Uterus (tissue), 4 donors: ENCODE measurements at places on chromosomes 16 and 17. TPM values are rescaled to one million over a fixed set of nuclear protein-coding genes. Genes with fewer than 3 reads are reported as not detected.
A peak's percentile ranks its signal among the peaks of the same experiment; 100 is the strongest.

Gene ZNF286A
- total RNA-seq, result 5.6 TPM

Gene CA5A
- not detected for total RNA-seq

Gene ASPHD1
- total RNA-seq, result 1.0 TPM

Gene ARL5C
- total RNA-seq, result not detected

Gene MMP15
- total RNA-seq, result 12.5 TPM

Gene IRX5
- 0.49 TPM for total RNA-seq

Gene RDM1
- total RNA-seq, result not detected

Gene TMC7
- 1.7 TPM for total RNA-seq

Gene TOM1L1
- total RNA-seq, result 21.5 TPM

Gene GNG13
- total RNA-seq, result not detected

- H3K4me1 ChIP-seq, result no peaks in the 10 kb centered on the region
- H3K4me3 ChIP-seq, result no peak overlapping the region
- H3K27me3 ChIP-seq, result no peaks in the 10 kb centered on the region
- no peaks in the 10 kb centered on the region for H3K36me3 ChIP-seq
Observed at GRCh38 chr16:10738231-10739077, 5.2 kb upstream of the NUBP1 start.

- no peaks in the 10 kb centered on the region for H3K27me3 ChIP-seq
- H3K4me3 ChIP-seq, result no peak overlapping the region
- DNase-seq, result no peak
- peak overlapping the region; percentile 79 for H3K27ac ChIP-seq
- no peaks in the 10 kb centered on the region for H3K36me3 ChIP-seq
- H3K4me1 ChIP-seq, result no peaks in the 10 kb centered on the region
Observed at GRCh38 chr17:35064516-35065215, 1.2 kb upstream of the RFFL start.

- no peaks in the 10 kb centered on the region for H3K36me3 ChIP-seq
- H3K4me1 ChIP-seq, result no peaks in the 10 kb centered on the region
- no peaks in the 10 kb centered on the region for H3K27me3 ChIP-seq
Observed at GRCh38 chr16:80614908-80615671, 74.3 kb downstream of the DYNLRB2 start.

GRCh38 chr16:85422632-85423550 is 190.2 kb upstream of the GSE1 start:
- no peak overlapping the region for H3K4me3 ChIP-seq
- H3K27ac ChIP-seq, result no peak overlapping the region
- DNase-seq, result peak; percentile 20
- H3K4me1 ChIP-seq, result no peaks in the 10 kb centered on the region
- no peaks in the 10 kb centered on the region for H3K36me3 ChIP-seq

DNA sequence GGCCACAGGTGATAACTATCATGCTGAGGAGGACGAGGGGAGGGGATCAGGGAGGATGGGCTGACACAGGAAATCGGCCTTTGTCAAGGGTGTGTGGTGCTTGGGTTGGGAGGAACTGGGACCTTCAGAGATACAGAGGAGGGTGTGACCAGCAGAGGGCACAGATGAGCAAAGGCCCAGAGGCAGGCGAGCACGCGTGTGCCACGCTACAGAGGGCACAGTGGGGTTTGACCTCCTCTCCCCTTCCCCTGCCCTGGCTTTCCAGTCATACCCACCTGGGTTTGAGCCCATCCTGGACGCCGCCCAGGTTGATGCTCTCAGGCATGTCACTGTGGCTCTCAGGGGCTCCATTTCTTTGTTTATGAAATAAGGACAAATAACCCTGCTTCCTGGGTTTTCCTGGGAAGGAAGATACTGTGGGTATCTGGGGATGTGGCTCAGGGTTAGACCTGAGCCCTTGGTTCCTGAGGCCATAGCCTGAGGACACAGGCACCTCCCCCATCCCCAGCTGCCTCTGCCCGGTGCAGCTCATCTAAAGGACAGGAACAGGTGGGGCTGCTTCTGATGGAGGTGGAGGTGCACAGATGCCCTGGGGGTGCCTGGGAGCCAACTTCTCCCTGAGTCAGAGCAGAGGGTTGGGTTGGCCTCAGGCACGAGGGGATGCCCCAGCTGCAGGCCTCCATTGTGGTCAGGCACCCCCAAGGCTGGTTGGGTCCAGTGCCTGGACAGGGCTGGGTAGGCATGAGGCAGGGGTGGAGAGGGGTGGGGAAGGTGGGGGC is 51.8 kb downstream of the BEAN1 start:
- no peaks in the 10 kb centered on the region for H3K27me3 ChIP-seq
- H3K4me1 ChIP-seq, result no peaks in the 10 kb centered on the region
- H3K27ac ChIP-seq, result no peak overlapping the region
- peak; percentile 58 for DNase-seq
- no peak overlapping the region for H3K4me3 ChIP-seq

- no peaks in the 10 kb centered on the region for H3K4me1 ChIP-seq
- no peaks in the 10 kb centered on the region for H3K36me3 ChIP-seq
- no peak for DNase-seq
- peak overlapping the region; percentile 97 for H3K27ac ChIP-seq
- H3K4me3 ChIP-seq, result peak overlapping the region; percentile 90
- H3K27me3 ChIP-seq, result no peaks in the 10 kb centered on the region
Observed at GRCh38 chr16:11586378-11586855, 302 bp downstream of the LITAF start.

DNA sequence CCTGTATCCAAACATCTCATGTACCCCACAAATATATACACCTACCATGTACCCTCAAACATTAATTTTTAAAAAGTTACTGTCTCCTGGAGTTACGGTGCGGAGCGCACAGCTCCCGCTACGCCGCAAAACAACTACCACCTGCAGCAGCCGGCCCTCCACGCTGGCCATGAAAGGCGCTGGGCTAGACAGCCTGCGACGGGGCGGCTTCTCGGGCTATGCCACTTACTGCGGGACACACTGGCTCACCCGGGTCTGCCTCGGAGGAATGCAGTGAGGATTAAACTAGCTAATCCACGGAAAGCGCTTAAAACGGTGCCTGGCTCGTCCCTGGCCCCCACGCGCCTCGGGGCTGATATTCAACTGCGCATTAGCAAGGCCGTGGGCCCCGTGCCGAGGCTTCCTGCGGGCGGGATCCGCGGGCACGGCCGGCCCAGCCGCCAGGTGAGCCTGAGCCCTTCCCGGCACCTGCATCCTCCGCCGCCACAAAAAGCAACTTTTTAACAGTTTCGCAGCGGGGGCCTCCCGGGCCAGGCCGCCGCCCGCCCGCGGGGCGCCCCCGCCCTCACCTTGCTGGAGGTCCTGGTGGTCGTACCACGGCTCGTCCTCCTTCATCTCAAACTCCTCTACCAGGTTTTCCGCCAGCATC is 633 bp downstream of the CDR2 start:
- H3K27ac ChIP-seq, result peak overlapping the region; percentile 84
- H3K27me3 ChIP-seq, result no peaks in the 10 kb centered on the region
- DNase-seq, result peak; percentile 40
- H3K4me3 ChIP-seq, result peak overlapping the region; percentile 90
- peaks cover 16% of the 10 kb centered on the region for H3K4me1 ChIP-seq

DNA sequence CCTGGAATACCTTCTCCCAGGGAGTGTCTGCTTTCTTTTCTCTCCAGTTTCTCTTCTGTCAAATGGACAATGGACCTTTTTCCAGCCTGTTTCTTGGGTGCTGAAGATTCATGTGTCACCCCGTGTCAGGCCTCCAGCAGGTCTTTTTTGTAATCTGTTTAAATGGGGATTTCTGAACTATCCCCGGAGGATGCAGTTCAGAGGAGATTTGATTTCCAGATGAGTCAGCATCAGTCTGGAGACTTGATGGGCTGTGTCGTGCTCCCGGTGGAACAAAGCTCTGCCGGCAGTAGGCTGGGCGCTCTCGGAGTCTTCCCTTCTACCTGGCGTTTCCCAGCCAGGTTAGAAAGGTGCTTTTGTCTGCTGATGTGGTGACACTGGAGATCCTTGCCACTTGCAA is 440.6 kb downstream of the HS3ST3B1 start:
- H3K4me1 ChIP-seq, result no peaks in the 10 kb centered on the region
- no peaks in the 10 kb centered on the region for H3K36me3 ChIP-seq
- DNase-seq, result no peak
- no peak overlapping the region for H3K27ac ChIP-seq
- no peaks in the 10 kb centered on the region for H3K27me3 ChIP-seq

DNA sequence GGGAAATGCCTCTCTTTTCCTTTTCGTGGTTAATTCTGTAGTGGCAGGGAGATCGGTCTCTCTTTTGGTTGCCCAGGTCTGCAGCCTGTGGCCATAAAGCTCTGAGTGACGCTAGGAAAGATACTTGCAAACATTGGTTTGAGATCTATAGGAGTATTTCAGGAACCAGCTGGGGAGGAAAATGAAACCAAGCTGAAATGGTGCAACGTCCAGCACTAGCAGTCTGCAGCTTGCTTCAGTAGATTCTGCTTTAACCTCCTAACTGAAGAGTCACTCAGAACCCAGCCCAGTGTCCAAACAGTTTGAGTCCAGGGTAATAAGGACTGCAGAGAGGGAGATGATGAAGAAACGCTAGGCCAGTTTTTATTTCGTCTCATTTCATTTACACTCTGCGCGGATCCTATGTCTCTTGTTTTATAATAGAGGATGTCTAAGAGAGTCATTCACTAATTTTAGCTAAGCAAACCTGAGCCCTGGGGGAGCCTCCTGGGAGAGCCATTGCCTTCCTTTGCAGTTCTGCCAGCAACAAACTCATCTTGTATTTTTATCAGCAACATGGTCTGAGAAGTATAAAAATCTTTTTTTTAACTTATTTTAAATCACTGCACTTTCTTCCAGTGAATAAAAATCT is 12.0 kb downstream of the SP2 start:
- no peaks in the 10 kb centered on the region for H3K36me3 ChIP-seq
- no peak overlapping the region for H3K27ac ChIP-seq
- no peak for DNase-seq

- no peak for DNase-seq
- no peaks in the 10 kb centered on the region for H3K27me3 ChIP-seq
- H3K4me3 ChIP-seq, result no peak overlapping the region
- H3K27ac ChIP-seq, result no peak overlapping the region
Observed at GRCh38 chr16:79320956-79321355, 279.6 kb downstream of the MAF start.

DNA sequence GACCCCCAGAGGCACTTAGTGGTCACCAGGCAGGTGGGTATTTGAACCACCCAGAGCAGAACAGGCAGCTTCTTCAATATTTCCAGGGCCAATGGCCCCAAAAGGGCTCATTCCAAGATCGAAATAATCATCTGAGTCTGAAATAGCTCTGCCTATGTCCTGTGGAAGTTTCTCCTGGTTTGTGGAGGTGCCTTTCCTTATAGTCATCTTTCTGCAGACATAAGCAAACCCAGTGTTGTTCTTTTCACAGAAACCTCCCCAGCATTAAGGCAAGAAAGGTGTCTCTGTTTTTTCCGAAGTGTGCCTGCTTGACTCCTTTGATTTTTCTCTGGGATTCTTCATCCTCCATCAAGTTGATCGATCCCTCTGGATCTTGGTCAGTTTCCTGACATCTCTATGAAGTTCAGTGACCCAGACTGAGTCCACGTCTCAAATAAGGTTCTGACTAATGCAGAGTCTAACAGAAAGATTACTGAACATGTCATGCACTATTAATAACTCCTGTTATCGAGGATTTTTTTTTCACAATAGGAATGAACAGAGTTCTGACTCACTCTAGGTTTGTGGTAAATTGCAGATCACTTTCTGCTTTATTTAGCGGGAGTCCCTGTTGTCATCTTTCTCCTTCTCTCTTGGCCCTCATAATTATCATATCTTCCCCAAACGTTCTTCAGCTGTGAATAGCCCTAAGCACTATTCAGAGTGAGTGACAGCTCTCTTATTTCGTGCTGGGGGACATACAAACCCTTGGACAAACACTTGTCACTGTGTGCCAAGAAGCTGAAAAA is 1.5 kb downstream of the LRRC3C start:
- H3K4me3 ChIP-seq, result no peak overlapping the region
- no peaks in the 10 kb centered on the region for H3K27me3 ChIP-seq
- H3K27ac ChIP-seq, result peak overlapping the region; percentile 88
- DNase-seq, result no peak
- no peaks in the 10 kb centered on the region for H3K36me3 ChIP-seq

GRCh38 chr16:17753434-17753833 is 282.7 kb upstream of the XYLT1 start:
- no peaks in the 10 kb centered on the region for H3K4me1 ChIP-seq
- no peak overlapping the region for H3K27ac ChIP-seq
- H3K27me3 ChIP-seq, result no peaks in the 10 kb centered on the region
- DNase-seq, result no peak
- no peak overlapping the region for H3K4me3 ChIP-seq

- DNase-seq, result no peak
- no peaks in the 10 kb centered on the region for H3K27me3 ChIP-seq
- H3K36me3 ChIP-seq, result no peaks in the 10 kb centered on the region
- H3K4me1 ChIP-seq, result no peaks in the 10 kb centered on the region
Observed at GRCh38 chr16:68247400-68247799, 2.2 kb downstream of the PLA2G15 start.

GRCh38 chr16:72092832-72093447 is 480 bp downstream of the TXNL4B start:
- no peaks in the 10 kb centered on the region for H3K27me3 ChIP-seq
- no peaks in the 10 kb centered on the region for H3K4me1 ChIP-seq
- no peak overlapping the region for H3K27ac ChIP-seq
- H3K4me3 ChIP-seq, result peak overlapping the region; percentile 81

DNA sequence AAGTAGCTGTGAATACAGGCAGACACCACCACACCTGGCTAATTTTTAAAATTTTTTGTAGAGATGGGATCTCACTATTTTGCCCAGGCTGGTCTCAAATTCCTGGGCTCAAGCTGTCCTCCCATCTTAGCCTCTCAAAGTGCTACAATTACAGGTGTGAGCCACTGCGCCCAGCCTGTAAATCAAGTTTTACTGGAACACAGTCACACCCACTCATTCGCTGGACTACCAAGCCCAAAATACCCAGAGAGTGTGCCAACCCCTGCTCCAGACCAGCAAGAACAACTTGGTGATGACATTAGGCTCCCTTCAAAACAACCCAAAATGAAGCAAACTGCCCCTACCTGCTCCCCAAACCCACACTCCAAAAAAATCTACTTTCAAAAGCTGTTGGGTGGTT is 36.0 kb downstream of the TVP23A start:
- H3K27me3 ChIP-seq, result no peaks in the 10 kb centered on the region
- no peak for DNase-seq
- no peak overlapping the region for H3K27ac ChIP-seq
- H3K36me3 ChIP-seq, result no peaks in the 10 kb centered on the region
- no peak overlapping the region for H3K4me3 ChIP-seq

- no peaks in the 10 kb centered on the region for H3K27me3 ChIP-seq
- H3K4me3 ChIP-seq, result no peak overlapping the region
- H3K4me1 ChIP-seq, result peaks cover 4% of the 10 kb centered on the region
- H3K36me3 ChIP-seq, result no peaks in the 10 kb centered on the region
- H3K27ac ChIP-seq, result no peak overlapping the region
Observed at GRCh38 chr16:82694239-82694874, 67.6 kb downstream of the CDH13 start.
